ENCODE measurements at places on chromosomes 1 and 21.

DNA sequence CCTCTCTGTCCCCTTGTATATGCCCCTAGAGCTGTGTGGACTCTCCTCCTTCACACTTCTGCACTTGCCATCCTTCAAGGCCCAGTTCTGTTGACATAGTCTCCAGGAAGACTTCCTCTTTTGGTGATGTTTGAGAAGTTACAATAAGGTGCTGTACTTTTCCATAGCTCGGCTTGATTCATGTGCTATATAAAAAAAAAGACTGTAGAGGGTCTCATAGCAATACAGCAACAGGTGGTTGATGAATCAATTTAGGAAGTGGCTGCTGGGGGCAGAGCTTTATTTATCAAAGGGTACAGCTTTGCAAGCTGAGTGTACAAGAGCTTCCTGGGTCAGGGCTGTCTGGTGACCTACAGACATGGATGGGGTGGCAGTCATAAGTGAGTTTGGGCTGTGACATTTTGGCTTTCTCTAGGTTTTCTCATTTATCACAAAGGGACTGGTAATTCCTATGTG, 102.7 kb downstream of the RUNX1 start:
- DNase-seq, result no peak

DNA sequence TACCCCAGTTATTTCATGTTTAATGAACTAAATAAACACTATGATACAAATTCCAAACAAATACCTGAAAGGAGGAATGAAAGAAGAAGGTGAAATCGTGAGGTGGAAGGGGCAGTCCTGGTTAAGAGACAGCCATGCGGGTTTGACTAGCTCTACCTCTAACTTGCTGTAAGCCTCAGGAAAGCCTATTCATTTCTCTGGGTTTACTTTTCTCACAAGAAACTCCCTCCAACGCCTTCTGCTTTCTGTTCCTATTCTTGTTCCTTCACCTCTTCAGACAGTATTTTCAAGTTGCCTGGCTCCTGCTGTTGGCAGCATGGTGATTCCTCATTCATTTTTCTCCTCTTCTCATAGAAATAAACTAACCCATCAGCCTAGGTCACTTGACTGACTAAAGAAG, 92.4 kb downstream of the NTPCR start:
- no peak for DNase-seq

- no peak for DNase-seq
Observed at GRCh38 chr1:236213534-236213933, 68.2 kb downstream of the ERO1B start.

DNA sequence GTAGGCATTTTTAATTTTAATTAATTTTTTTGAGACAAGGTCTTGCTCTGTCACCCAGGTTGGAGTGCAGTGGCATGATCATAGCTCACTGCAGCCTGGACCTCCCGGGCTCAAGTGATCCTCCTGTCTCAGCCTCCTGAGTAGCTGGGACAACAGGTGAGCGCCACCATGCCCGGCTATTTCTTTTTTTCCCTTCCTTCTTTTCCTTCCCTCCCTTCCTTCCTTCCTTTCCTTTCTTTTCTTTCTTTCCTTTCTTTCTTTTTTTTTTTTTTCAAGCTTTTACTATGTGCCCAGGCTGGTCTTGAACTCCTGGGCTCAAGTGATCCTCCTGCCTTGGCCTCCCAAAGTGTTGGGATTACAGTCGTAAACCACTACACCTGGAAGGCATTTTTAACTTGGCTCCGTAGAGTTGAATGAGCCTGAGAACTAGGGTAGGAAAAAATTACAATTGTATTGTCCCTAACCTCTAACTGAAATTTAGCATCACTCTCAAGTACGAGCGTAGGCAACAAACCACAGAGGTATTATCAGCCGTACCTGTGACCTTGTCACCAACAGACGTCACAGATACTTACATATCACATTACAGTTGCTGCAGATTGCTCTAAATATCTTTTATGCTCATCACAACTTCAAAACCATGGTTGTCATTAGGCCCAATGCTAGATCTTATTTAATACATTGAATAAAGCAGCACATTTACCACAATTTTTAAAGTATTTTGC, 8.0 kb downstream of the RUNX3 start:
- DNase-seq, result no peak

GRCh38 chr1:168116327-168116799, 20.4 kb downstream of the GPR161 start:
- DNase-seq, result no peak

- DNase-seq, result no peak
Observed at GRCh38 chr1:235027862-235028250, 100.8 kb downstream of the TOMM20 start.

DNA sequence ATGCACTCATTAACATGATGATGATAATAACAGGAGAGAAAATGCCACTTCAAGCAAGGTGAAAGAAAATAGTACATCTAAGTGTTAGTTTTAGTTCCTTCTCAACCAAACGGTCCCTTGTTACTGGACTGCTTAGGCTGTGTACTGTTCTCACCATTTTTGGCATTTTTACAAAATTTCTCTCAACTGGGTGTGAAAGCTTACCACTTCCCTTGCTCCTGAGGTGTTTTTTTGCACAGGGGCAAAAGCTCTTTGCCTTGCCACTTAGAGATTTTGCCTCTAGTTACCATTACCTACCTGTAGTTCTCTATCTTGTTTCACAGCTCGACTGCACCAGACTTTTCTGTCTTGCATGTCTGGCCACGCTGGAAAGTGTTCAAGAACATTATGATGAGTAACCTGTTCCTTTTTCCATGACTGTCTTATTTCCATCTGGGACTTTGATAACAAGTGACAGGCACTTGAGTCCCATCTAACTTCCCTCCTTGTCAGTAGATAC, 10.7 kb downstream of the NEK7 start:
- no peak for DNase-seq

- DNase-seq, result no peak
Observed at GRCh38 chr1:222046684-222047263, 304.9 kb upstream of the DUSP10 start.

DNA sequence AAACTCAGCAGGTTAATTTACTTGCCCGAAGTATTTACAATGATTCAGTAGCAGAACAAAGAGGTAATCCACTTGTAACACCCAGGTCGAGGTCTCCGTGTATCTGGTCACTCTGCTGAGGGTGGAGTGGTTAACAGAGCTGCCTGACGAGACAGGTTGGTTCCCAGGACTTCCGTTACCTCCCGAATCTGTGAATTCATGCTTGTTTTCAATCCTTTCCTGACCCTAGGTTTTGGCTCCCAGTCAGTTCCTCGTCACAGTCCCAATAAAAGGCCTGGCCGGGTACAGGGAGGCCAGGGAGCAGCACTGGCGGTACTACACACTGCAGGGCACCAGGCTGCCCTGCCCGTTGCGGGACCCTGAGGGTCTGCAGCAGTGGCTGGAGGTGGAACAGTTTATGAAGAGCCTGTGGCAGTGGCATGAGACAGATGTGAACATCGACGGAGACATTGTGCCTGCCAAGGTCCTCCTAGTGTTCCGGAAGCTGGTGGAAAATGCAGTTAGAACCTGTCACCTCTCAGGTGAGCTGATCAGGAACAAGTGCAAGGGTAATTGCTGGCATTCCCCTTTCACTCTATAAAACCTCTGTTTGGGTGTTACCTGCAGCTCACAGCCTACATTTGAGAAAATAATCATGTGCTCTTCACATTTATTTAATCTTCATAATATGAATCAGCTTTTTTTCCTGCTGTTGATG, 12.8 kb downstream of the MAB21L3 start:
- DNase-seq, result no peak

All from omental fat pad (tissue), 4 donors.